ENCODE measurements at places on chromosomes 4 and X.

GRCh38 chr4:26491449-26492170, 1.3 kb upstream of the CCKAR start:
- DNase-seq = no peak

GRCh38 chrX:41377624-41378023, 43.7 kb downstream of the DDX3X start:
- DNase-seq = no peak

DNA sequence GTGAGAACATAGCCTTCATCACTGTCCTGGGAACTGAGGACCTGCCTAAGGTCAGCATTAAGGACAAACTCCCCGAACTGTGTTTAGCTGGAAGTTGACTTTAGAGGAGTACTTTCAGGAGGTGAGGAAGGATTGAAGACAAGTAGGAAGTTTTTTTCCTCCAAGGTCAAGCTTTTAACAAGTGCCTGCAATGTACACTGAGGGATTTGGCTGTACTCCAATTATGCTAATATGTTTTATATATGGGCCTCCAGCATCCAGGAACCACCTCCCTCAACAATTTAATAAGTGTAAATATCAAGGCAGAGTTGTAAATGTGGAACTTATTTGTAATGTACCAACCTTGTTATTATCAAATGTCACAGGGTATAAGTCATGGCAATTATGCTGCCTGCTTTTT, 726.2 kb downstream of the RPA4 start:
- DNase-seq = no peak

- no peak for DNase-seq
Observed at GRCh38 chrX:17078031-17078720, 131.7 kb downstream of the REPS2 start.

DNA sequence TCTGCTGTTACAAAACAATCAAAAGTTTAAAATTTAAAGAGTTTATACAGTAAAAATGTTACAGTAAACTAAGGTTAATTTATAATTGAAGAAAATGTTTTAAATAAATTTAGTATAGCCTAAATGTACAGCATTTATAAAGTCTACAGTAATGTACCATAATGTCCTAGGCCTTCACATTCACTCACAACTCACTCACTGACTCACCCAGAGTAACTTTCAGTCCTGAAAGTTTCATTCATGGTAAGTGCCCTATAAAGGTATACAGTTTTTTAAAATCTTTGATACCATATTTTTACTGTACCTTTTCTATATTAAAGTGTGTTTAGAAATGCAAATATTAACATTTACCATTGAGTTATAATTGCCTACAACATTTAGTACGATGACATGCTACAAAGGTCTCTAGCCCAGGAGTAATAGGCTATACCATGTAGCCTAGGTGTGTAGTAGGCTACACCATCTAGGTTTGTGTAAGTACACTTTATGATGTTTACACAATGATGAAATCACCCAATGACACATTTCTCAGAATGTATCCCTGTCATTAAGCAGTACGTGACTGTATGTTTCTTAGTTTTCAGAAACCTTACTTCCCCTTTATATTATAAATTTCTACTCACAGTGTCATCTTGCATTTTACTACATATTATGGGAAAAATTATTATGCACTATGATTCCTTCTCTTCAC, 320.8 kb downstream of the ADAM29 start:
- no peak for DNase-seq

DNA sequence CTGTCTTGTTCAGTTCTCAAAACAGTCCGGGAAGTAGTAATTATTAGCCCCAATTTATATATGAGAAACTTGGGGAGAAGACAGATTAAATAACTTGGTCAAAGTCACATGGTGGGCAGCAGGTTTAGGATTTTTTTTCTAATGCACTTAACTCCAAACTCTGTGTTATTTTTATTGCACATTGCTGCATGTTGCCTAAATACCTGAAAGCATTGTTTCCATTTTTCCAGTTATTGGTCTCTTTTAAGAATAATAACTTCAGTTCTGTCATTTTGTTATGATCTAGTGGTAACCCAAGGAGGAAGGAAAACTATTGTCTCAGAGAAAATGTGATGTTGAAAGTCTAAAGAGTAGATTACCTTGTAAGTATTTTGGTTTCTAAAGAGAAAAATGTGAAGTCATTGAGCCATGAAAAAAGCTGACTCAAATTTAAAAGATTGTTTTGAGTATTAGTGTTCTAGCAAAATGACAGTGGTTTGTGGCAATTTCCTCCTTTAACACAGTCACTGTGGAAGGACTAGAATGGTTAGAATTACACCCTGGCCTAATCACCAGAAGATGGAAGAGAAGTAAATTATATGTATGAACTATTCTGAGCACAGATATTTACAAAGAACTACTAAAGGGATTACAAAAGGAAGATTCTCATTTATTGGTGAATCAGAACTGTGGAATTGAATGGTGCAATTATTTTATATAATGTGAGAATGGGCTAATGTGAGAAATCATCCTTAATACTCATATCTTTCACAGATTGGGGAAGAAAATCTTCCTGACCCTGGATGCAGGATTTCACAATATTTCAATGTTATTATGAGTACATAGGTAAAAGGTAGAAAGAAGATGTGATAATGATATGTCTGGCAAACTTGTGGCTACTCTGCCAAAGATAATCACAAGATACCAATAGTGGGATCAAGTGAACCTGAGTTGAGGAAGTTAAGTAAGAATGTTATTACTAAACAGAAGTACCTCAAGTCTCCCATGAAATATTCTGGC, 21.7 kb upstream of the CXCL8 start:
- no peak for DNase-seq

- DNase-seq = no peak
Observed at GRCh38 chrX:150902434-150903109, 4.1 kb upstream of the CD99L2 start.

DNA sequence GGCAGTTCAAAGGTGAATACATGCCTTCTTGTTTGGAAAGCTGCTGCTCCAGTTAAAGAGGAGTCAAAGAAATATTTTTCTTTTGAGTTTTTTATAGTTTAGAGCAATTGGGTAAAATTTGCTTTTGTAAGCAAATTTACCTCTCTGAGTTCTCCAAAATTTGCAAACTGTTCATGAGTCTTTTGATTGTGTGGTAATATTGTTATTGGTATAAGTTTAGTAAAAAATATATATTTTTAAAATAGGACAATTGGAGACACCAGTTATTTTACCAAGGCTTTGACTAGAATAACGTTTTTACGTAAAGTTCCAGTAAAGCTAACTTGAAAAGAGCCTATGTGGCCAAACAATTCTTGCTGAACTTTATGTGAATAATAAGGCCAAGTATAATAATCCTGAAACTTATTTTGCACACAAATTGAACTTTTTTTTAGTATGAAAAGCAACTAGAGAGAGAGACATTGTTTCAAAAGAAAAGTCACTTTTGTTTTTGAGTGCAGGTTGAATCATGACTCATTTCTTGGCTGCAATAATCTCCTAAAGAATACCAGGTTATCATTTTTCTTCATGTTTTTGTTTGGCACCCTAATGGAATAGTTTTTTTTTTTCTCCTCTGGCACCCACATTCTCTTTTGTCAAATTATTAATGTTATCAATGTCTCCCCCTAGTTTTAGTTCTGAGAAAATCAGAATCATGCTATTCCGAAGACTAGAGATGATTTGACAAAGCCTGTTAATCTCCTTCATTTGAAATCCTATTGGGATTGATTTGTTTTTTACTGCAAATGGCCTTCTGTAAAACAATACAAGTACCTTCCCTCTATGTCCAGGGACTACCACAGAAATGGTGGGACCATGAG, 57.1 kb downstream of the UGT2B10 start:
- DNase-seq = no peak

GRCh38 chrX:16855363-16856075, 14.6 kb downstream of the RBBP7 start:
- no peak for DNase-seq

GRCh38 chrX:139724626-139725025, 16.7 kb upstream of the MCF2 start:
- no peak for DNase-seq

- DNase-seq = no peak
Observed at GRCh38 chr4:116636917-116637316, 448.5 kb downstream of the TRAM1L1 start.

DNA sequence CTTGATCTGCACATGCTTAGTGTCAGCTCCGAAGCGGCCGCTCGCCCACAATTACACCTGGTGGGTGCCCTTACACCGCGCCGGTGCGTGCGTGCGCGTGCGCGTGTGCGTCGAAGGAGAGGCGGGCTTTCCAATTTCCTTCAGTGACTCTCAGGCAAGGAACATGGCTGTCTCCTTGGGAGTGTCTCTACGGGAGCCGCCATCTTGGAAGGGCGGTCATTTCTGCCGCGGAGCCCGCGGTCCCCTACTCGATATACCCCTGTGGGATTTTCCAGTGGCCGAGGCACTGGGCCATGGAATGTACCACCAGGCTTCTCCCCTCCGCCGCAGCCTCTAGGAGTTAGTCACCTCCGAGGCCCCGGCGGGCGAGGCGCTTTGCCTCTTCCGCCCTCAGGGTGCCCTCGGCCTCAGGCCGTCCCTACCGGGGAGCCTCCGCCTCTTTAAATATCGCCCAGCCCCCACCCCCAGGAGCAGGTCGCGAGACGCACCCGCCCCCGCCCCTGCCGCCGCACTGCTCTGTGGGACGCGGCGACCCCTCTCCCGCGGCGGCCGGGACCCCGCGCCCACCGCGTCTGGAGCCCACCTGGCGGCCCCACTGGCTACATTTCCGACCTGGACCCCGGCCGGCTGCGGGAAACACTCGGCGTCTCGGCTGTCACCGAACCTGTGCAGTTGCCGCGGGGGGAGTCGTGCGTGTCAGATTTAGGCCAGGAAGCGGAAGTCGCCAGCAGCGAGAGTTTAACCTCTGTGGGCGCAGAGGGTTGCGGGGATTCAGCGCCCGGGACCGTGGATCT, at the start of gene ZNF41:
Gene ZNF41 (minus strand): TSS at position 711 of the 794 bp plus-strand sequence. CDS start 15,741 bp downstream, outside the sequence.
- peak; percentile 19 for DNase-seq

DNA sequence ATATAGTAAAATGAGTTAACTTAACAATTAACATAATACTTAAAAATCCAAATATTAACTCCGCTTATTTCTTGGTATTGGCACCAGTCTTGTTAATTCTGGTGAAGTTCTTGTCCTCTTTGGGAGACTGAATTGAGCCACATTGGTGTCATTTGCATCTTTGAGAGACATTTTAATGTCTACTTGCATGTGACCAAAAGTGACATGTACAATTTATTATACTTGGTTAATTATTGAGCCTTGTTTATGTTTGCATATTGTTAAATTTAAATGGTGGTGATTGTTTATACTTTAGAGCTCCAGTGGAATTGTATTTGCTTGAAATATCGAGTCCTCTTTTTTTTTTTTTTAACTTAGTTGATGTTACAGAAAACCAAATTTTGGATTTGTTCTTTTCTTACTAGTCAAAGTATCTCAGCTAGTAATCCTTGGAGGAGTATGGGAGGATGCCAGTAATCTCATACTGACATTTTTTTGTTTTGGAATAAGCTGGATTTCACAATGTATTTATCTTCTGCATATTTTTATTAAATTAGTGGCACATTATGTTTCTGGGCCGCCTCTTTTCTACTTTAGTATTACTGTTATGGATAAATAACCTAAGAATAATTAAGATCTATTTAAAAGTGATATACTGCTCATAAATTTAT, 3.9 kb downstream of the SPCS3 start:
- DNase-seq = no peak

GRCh38 chrX:24395775-24396174, 35.3 kb downstream of the SUPT20HL1 start:
- DNase-seq = peak; percentile 1

- no peak for DNase-seq
Observed at GRCh38 chr4:4420421-4420820, 33.5 kb downstream of the NSG1 start.

- DNase-seq = no peak
Observed at GRCh38 chr4:26466578-26467270, 23.6 kb downstream of the CCKAR start.

- DNase-seq = no peak
Observed at GRCh38 chr4:107999932-108000539, 10.3 kb downstream of the HADH start.

GRCh38 chr4:184313702-184314659, 96.3 kb upstream of the ENPP6 start:
- DNase-seq = no peak

- no peak for DNase-seq
Observed at GRCh38 chrX:36445566-36445965, 526.0 kb downstream of the CFAP47 start.

GRCh38 chrX:34300871-34301270, 168.8 kb upstream of the FAM47A start:
- no peak for DNase-seq

- DNase-seq = no peak
Observed at GRCh38 chrX:143635915-143636314, at the start of gene SLITRK4. Gene SLITRK4 (minus strand): TSS chrX:143636101. CDS start chrX:143631108, 4,993 bp downstream.

DNA sequence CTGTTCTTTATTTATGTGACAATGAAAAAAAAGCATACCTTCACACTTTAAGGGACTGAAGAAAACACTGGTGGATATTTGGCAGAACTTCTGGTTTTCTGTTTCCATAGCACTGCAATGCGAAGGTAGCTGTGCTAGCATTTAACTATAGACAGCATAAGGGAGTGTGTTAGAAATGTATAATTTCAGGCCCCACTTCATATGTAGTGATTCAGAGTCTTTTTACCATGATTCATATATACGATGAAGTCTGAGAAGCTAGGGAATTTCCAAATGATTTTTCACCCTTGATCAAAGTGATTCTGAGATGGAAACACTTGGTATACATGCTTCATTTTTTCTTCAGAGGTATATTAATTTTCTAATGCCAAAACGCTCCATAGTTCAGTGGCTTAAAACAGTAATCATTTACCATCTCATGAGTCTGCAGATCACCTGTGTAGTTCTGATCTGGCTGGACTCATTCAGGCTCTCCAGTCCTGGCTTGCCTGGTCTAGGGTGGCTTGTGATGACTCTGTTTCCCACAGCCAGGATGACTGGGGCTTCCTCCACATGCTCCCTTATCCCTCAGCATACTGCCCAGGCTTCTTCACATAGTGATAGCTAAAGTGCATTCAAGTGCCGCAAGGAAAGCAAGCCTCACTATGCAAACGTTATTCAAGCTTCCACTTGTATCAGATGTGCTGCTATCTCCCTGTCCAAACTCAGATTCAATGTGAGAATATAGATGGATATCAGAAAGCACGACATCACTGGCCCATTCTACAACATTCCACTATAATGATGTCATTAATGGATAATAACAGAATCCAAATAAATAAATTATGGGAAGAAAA, 790.1 kb downstream of the TECRL start:
- no peak for DNase-seq

- DNase-seq = no peak
Observed at GRCh38 chrX:129323115-129323514, 200.2 kb downstream of the SMARCA1 start.

DNA sequence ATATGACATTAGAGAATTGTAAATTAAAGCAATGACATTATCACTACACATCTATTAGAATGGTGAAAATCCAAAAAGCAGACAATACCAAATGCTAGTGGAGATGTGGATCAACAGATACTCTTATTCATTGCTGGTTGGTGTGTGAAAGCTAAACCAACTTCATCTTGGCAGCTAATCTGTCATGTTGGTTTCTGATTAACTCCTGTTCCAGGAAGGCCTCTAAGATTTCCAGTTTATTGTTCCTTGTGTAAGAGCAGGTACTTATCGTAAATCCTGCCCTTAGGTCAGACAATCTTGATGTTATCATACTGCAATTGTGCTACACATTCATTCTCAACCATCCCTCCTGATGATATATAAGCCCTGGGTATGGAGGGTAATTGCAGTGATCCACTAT, 809.0 kb upstream of the DIAPH2 start:
- no peak for DNase-seq
